ENCODE measurements at places on chromosomes 6 and 20. TPM values are rescaled to one million over a fixed set of nuclear protein-coding genes. Genes with fewer than 3 reads are reported as not detected.

Gene ZSWIM3
- total RNA-seq: 1.9 TPM

Gene THBS2
- 10.7 TPM for total RNA-seq

Gene DUSP22
- 50.4 TPM for total RNA-seq

Gene RAB32
- total RNA-seq: 5.3 TPM

Gene COL21A1
- total RNA-seq: 23.2 TPM

Gene ADGRF5
- 45.9 TPM for total RNA-seq

Gene HLA-DQA1
- 4.9 TPM for total RNA-seq

All from left ventricle myocardium superior (tissue), 1 donor.